ENCODE measurements at places on chromosomes 16 and 17. TPM values are rescaled to one million over a fixed set of nuclear protein-coding genes. Genes with fewer than 3 reads are reported as not detected.

MYH2 gene
- not detected for polyA plus RNA-seq

DNA sequence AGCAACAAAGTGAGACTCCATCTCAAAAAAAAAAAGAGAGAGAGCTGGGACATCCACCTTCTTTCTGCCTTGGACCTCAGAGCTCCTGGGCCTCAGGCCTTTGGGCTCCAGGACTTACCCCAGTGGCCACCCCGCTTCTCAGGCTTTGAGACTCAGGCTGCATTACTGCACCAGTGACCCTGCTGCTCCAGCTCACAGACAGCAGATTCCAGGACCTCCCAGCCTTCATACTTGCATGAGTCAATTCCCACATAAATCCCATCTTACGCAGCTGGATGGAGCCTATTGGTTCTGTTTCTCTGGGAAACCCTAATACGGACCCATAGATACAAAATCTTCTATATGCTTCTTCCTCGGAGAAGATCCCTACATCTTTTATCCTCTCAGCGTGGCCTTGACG lies 2.1 kb upstream of the CEP295NL start:
- no peak for DNase-seq

DNA sequence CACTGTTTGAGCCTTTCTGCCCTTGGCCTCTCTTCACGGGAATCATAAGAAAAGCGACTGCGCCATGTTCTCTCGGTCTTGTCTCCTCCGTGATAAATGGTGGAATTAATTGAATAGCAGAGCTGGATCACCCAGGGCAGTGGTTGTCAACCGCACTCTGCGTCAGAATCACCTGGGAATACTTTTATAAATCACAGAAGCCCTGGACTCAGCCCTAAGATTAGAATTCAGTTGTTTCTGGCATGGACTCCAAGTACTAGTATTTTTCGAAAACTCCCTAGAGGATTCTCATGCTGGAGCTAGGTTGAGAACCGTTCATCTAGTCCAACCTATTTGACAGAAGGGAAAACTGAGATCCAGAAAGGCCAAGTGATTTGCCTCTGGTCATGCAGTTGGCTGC lies 64.1 kb downstream of the SPACA3 start:
- no peak for DNase-seq

TMEM114 gene
- polyA plus RNA-seq = not detected

GRCh38 chr17:42221886-42222745 lies 27.8 kb upstream of the GHDC start:
- DNase-seq = no peak

DNA sequence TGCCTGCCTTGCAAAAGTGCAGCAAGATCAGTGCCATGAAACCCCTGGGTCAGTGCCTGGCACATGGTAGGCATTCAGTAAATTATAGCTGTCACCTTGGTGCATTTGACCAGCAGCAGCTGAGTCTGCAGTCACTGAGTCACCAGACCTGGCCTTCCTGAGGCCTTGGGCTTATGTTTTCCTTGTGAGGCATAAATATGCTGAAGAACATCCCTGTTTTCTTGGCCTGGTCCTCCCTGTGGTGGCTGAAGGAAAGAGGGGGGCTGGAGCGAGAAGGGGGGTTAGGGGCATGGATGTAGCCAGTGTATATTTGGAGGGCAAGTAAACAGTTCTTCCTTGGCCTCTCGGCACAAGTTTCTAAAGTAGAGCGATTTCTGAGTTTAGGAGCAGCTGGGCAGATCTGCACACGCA lies 26.5 kb downstream of the EPN2 start:
- DNase-seq = no peak

- no peak for DNase-seq
Measured at GRCh38 chr17:42329025-42329976, 41.0 kb downstream of the STAT5A start.

DNA sequence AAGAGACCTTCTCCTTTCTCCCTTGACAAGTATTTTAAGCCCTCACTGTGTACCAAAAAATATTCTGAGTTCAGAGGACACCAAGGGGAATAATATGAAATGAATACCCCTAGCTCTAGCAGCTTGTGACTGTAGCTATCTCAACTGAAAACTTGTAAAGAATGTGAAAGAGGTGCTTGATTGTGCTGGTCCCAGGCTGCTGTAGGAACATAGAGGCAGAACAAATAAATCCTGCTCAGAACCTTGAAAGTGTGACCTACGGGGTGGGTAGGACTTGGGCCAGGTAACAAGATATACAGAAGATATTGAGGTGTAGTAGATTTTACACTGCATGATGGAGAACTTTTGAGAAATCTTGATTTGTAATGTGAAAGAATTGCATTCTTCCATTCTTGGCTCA lies 606.8 kb downstream of the TOX3 start:
- no peak for DNase-seq

GRCh38 chr16:28835864-28836760 lies 10.0 kb downstream of the TUFM start:
- DNase-seq = no peak

DNA sequence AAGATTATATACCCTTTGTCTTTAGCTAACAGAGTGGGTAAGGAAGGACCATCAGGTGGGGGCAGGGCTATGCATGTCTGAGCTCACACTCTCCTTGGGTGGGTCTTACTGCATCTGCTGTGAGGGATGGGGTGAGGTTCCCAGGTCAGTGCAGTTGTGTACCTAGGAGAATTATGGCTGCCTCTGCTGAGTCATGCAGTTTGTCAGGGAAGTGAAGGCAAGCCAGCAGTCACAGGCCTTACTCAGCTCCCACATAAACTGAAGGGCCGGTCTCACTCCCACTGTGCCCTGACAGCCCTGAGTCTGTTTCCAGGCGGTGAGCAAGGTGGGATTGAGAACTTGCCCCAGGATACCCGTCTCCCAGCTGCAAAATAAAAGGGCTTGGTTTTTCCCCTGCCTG lies 328.6 kb downstream of the MAP2K6 start:
- no peak for DNase-seq

GRCh38 chr16:27690608-27691007 lies 140.7 kb downstream of the KATNIP start:
- DNase-seq = no peak
